Fibroblast of pulmonary artery (primary cell): ENCODE measurements at places on chromosomes 2 and 18.

DNA sequence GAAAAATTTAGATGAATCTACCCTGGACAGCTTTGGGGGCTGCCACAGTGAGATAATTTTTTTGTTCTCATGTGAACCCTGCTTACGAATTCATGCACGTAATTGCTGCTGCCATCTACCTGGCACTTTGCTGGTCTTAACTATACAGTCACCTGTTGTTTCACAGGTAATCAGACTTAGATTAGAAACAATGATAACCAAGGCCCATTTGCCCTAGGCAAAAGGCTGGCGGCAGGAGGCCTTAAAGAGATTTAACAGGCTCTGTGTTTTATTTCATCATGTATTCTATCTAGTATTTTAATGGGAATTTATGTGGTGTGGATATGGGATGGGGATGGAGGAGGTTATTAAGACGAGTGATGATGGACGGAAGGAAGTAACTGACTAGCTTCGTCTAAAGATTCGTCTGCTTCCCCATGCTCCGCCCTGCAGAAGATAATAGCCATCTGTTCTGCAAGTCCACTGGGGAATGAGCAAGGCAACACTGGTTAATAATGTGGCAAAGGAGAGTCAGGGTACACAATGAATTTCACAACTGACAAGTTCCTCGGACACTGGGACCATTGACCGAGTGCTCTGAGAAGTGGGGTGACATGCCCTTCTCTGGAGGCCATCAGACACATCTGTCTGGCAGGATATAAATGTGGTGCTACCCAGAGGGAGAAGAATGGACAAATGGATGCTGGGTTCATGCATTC lies 291.8 kb upstream of the TNP1 start:
- DNase-seq = no peak

DNA sequence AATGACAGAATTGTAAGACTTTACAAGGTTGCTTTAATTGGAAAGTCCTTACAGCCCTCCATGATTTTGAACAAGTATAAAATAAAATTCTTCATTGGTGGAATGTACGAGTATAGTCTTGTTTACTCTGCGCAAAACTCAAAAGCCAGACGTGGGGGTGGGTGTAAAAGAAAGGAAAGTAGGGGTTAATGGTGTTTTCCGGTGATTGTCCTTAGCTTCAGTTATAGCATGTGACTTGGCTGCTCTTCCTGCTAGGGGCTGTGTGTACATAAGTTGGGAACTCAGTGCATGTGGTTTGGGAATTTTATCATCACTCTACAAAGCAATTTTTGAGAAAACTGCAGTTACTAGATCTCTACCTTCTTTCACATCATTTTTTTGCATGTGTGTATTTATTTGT lies 82.4 kb upstream of the CAVIN2 start:
- DNase-seq = peak; percentile 62

DNA sequence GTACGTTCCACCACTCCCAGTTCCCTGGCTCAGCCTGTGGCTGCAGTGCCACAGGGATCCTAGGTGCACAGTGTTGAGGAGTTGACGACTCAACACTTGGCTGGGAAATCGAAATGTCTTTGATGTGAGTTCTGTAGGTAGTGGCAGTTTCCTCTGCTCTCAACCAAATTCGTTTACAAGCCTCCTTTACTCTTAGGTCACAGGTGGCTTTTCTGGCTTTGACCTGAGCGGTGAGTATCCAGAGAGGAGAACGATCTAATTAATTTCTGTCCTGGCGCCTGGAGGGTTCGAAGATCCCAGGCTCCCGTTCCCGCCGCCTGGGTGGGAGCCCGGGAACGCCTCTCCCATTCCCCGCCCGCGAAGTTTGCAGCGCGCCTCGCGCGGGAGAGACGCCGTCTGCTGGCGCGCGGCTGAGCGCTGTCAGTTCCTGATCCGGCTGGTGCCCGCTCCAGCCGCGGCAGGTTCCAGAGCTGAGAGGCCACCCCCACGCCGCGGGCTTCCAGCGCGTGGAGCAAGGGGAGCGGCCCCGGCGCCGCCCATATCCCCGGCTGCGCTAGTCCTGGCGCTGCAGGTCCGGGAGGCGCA lies at the start of gene LAMA3:
Gene LAMA3 (plus strand): TSS at position 423 of the 585 bp plus-strand sequence. CDS start 231 bp downstream, outside the sequence.
- DNase-seq = no peak

DNA sequence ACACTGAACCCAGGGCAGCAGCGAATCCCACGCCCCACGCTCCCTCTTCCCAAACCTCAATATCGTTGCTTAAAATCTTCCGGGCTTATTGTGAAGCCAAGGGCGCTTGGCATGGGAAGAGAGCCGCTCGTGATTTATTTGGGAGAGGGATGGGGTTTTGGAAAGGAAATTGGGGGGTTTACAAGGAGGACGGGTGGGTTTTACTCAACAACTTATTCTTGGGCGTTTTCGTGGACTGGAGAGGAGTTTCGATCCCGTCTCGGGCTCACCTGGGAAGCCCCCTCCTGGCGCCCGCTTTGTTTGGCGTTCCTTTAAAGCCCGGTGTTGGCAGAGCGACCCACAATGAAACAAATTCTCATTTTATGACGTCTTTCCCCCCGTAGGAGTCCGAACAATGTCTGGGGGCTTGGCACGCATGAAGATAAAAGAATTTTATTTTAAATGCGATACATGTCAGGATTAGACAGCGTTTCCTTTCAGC lies 135.3 kb downstream of the INSIG2 start:
- no peak for DNase-seq

- no peak for DNase-seq
Measured at GRCh38 chr2:145691659-145692058, 1171.7 kb upstream of the ZEB2 start.

DNA sequence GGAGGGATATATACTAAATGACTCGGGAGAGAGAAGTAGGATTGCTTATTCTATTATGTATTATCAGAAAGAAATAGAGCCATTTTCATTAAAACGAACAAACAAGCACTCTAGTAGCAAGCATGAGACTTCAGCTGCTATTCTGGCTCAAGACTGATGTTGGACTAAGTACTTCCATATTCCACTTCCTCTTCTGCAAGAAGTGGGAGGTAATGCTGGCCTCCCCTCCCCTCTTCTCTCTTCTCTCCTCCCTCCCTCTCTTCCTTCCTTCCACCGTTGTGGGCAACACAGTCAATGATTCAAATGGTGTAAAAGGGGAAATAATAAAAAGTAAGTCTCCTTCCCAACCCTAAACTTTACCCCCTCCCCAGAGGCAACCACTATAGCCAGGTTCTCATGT lies 62.6 kb downstream of the EMX1 start:
- DNase-seq = peak; percentile 7

- DNase-seq = no peak
Measured at GRCh38 chr2:173496746-173497145, 142.1 kb downstream of the CDCA7 start.

- peak; percentile 94 for DNase-seq
Measured at GRCh38 chr2:191304939-191305875, 60.0 kb downstream of the MYO1B start.

DNA sequence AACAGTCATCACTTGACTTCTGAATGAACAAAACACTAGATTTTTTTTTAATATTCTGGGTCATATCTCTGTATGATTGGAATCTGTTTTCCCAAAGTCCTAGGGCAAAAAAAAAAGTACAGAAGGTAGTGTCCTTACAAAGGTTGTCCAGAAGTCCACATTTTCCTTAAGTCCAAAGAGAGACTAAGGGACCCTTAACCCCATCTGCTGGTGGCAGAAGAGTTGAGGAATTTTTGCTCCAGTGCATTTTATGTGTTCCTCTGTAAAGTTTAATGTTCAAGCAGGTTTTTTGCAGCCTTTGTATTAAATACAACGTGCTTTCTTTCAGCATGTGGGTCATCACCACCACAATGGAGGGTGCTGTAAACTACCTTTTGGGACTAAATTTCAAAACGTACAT lies 215.9 kb downstream of the SP3 start:
- peak; percentile 65 for DNase-seq

- DNase-seq = no peak
Measured at GRCh38 chr2:138713069-138713496, 67.1 kb downstream of the NXPH2 start.

DNA sequence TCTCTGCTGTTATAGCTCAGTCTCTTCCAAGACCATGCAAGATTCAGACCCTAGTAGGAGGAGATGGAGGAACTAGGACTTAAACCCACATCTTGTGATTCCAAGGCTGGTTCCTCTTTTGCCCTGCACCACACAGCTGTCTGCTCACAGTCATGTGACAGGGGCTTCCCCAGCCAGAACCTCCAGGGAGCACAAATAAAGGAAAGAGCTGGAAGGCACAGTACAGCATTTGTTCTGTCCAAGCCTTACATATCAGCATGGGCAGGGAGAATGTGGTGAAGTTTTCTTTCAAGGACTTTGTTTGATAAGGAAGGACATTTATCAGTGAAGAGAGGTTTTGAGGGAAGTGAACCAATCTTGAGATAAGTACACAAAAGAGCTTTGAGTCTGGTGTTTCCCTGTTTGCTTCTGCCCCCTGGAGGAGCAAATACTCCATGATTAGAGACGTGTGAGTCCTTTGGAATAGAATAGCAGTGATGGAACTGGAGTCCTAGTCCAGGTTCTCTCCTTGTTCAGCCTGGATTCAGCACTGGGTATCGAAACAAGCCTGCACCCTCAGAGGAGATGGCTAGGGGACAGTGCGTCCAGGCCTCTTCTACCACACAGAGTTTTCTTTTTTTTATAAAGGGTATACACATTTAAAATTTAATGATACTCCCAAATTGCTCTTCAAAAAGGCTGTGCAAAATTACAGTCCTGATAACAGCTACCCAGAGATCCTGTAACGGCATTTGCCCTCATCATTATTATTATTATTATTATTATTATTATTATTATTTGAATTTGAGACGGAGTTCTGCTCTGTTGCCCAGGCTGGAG lies 24.6 kb upstream of the CASP10 start:
- DNase-seq = peak; percentile 93

DNA sequence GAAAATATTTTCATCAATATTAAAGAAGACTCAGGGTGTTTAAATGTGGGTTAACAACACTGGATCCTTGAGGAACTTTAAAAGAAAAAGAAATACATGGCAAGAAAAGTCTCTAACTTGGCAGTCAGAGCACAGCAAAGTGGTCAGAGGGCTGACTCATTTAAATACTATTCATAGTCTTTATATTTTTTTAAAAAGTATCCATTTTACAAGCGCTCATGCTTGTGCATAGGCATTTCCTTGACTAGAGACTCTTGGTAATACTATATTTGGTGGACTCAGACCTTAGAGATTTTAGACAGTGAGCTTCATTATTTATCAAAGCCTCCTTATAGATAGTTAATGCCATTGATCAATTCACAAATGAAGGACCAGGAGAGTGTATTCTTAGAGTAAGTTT lies 110.2 kb downstream of the ABCA12 start:
- DNase-seq = peak; percentile 34

- peak; percentile 49 for DNase-seq
Measured at GRCh38 chr2:12883906-12884305, 167.2 kb downstream of the TRIB2 start.

DNA sequence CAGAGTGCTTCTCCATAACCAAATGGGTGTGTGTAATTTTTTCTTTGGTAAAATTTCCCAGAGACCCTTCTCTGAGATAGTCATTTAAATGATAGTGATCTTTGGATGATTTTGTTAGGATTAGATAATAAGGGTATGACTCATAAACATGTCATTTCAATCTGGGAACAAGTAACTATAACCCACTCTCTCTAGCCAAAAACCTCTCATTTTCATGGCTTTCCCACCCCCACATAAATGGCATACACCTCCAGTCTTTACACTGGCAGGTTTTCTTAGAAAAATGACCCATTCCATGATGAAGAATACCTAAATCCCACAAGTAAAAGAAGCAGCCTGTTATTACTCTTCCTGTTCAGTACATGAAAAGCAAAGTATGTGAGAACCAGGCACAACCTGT lies 572.0 kb upstream of the ZEB2 start:
- no peak for DNase-seq

DNA sequence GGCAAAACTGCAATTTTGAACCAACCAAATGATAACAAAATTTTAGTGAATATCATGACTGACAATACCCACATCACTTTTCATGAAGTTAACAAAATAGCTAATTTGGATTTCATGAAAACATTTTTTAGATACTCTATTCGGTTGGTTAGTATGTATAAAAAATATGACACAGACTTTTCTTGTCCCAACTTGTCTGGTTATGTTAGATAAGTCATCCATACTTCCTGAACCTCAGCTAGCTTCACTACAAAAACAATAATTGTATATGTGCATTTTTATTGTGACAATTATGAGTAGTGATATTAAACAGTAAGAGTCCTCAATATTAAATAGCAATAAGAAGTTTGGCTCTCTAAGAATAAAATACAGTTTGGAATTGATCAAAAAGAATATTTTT lies 408.1 kb upstream of the DSEL start:
- no peak for DNase-seq

GRCh38 chr2:112960230-112960825 lies 17.5 kb upstream of the IL36G start:
- DNase-seq = no peak

GRCh38 chr2:27735263-27735904 lies 36.1 kb upstream of the MRPL33 start:
- peak; percentile 86 for DNase-seq

DNA sequence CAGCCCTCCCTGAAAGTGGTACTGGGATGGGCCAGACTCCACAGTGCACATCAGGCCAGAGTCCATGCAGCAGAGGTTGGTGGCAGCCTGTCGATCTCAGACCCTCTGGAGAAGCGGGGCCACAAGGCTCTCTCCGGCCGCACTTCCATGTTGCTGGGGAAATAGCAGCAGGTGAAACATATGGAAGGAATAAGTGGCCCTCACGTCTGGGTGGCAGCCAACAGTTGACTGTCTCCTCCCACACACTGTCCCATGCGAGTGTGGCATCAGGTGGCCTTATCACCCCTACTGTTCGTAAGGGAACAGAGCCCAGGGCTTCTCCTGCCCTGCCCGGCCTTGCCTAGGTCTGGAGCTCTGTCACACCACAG lies 58.1 kb upstream of the FOSL2 start:
- no peak for DNase-seq

DNA sequence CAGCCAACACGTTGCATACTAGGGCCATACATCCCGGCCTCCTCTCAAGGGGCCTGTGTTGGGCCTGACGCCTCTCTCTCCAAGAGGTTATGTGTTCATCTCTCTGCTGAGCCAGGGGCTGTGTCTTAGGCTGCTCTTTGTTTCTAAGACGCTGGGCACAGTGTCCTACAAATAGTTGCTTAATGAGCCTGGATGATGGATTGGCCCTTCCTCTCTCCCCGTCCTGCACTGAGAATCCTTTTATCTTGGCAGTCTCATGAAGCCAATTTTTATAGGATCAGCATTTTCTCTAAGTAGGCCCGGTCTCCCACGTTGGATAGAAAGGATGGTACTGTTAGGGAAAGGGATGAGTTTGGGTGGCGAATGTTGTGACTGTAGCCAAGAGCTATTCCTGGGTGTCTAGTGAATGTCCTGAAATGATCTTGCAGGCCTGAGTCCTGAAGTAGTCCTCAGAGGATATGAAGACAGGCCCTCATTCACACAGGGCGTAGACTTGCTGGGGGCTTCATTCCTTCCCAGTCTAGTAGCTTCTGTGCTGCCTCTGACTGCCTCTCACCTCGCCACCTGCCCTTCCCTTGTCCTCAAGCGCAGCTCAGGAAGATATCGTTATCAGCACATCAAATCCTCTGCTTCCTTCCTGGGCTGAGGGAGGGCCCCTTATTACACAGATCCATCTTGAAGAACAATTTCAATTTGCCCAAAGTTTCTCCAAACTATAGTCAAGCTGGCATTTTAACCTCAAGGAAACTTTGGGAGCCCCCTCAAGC lies 8.8 kb downstream of the LBH start:
- no peak for DNase-seq

GRCh38 chr2:196459539-196459938 lies 180.0 kb upstream of the CCDC150 start:
- peak; percentile 66 for DNase-seq
